ELR (cell line): ENCODE measurements at places on chromosomes 12 and 14.

- peak; percentile 44 for DNase-seq
These were observed 137.8 kb downstream of the TTC7B start for GRCh38 chr14:90678420-90678819.

- DNase-seq = no peak
These were observed 1.4 kb downstream of the VAMP1 start for GRCh38 chr12:6469092-6469491.

GRCh38 chr14:53409289-53409688 lies 256.2 kb upstream of the DDHD1 start:
- DNase-seq = no peak

DNA sequence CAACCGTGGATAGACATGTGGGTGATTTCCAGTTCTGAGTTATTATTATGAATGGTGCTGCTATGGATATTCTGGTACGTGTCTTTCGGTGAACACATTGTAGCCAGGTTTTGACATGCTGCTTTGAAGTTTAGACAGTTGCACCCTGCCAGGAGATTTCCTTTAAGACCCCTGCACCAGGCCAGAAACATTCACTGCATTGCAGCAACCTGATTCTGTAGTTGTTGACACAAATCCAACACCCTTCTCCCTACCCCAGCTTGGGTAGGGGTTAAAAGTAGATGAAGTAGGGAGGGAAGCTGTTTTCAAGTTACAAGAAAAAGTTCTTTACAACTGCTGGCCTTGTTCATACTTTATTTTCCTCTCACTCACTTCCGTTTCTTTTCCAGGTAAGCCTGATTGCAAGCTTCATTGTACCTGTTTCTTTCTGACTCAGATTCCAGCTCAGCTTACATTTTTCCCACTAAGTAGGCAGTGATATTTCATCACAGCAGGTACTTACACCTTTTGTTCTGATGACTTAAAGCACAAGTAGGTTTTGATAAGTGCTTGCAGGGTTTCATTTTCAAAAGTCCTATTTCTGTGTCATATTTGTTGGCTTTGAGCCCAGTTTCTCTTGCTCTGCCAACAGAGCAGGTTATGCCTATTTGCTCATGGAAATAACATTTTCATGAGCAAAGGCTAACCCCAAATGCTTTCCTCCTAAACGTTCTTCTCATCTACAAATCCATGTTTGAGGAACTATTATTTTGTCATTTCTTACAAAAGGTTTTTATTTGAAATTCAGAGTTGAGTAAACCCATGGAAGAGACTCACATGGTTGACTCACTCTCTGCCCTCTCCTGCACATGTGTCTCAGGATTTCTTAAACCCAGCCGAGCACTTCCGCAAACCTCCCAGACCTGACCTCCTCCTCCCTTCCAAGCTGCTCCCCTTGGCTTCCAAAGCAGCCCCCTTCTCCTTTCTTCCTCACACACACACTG lies 12.1 kb upstream of the LTA4H start:
- peak; percentile 72 for DNase-seq

GRCh38 chr12:75735853-75736252 lies 224.4 kb upstream of the KRR1 start:
- DNase-seq = no peak

- DNase-seq = peak; percentile 30
These were observed 67.6 kb downstream of the PLEKHA5 start for GRCh38 chr12:19196959-19197630.

DNA sequence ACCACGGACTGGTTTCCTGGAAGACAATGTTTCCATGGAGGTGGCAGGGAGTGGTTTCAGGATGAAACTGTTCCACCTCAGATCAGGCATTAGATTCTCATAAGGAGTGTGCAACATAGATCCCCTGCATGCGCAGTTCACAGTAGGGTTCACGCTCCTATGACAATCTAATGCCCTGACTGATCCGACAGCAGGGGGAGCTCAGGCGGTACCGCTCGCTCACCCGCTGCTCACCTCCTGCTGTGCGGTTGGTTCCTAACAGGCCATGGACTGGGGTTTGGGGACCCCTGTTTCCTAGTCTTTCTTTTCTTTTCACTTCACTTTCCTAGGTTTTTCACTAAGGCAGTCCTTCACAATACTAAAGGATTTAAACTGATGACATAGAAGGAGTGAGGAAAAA lies 39.6 kb downstream of the GUCY2C start:
- DNase-seq = no peak

GRCh38 chr12:6567112-6567670 lies 900 bp downstream of the NOP2 start:
- no peak for DNase-seq

- DNase-seq = no peak
These were observed 66.5 kb downstream of the ATP23 start for GRCh38 chr12:58007875-58008274.

DNA sequence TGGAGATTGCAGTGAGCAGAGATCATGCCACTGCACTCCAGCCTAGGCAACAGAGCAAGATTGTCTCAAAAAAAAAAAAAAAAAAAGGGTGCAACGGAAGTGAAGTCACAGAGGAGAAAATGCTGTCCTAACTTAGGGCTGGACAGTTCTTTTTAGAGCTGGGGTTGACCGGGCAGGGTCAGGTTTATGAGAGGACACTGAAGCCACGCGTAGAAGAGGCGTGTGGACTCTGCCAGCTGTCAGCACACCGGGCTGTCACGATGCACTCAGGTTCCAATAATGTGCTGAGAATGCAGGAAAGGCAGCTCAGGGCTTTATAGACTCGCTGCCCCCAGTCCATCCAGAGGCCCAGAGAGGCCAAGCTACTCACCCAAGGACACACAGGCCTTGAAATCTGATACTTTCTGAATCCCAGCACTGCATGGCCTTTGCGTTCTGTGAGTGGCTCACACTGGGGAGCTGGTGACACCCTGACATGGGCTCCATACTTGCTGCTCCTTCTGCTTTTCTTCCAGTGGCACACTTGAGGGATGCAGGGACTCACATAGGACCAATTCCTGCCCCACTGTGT lies 28.9 kb upstream of the SPPL3 start:
- DNase-seq = no peak

DNA sequence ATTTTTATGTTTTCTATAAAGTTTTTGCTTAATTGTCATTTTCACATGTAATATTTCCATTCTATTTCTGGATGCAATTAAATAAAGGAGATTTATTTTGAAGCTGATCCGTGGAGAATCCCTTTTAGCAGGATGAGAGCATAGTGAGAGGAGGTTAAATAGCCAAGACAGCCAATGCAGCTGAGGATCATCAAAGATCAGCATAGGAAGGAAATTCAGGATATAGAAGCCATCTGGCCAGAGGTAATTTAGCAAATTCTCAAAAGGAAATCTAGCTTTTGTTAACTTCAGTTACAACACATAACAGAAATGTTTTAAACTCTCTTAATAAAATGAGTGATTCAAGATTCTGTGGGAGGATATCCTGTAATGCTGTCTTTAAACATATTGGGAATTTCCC lies 122.8 kb upstream of the PDE3A start:
- DNase-seq = no peak

GRCh38 chr14:74480046-74480445 lies 13.1 kb downstream of the NPC2 start:
- DNase-seq = no peak

DNA sequence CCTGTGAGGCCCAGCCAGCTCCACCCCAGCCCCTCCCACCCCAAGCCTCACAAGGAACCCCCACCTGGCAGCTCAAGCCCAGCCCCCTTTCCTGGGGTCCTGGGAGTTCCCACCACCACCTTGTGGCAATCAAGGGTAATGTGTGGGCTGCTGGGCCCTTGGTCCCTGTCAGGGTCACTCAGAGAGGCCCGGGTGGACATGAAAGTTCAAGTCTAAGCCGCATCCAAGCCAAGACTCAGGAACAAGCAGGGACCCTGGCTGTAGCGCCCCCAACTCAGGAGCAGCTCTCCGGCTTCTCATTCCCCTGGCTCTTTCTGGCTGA lies 106.4 kb upstream of the C14orf180 start:
- DNase-seq = no peak

DNA sequence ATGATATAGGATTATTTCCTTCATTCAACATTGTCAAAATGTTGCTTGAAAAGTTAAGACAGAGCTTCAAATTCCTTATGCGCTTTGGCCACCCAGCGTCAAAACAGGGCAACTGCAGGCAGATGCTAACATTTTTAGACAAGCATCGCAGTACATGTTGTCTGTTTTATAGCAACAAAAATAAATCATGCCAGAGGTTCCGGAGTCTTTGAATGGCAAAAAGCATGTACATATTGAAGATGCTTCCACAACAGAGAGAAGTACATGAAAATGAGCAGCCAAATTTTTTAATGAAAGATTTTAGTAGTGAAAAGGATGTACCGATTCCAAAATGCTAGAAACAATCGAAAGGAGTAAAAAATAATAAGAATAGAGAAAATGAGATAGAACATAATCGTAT lies 49.8 kb upstream of the USP15 start:
- DNase-seq = peak; percentile 60

DNA sequence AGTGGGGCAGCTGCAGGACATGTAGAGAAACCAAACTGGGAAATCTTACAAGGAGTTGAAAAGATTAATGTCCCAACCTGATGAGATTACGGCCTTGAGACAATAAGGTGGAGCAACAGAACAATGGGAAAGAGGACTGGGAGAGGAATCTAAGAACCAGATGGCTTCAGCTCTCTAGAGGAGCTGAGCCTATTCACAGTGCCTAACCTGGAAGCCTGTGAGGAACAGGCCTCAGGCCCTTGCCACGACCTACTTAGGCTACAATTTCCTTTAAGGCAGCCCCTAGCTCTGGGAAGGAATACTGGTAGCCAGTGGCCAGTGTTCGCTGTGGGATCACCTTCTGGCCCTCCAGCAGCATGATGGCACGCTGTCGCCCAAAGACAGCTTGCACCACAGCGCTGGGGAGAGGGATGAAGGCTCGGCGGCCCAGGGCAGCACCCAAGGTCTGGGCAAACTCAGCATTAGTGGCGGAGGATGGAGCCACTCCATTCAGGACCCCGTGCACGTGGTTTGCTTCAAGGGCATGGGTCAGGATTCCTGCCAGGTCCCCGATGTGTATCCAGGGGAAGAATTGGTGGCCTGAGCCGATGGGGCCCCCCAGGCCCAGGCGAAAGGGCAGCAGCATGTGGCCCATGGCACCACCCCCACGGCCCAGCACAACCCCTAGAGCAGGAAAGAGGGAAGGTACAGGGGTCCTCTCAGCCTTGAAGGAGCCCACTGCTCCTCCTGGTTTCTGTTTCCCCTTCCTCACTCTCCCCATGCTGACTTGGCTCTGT lies 2.6 kb downstream of the SDR39U1 start:
- DNase-seq = no peak

DNA sequence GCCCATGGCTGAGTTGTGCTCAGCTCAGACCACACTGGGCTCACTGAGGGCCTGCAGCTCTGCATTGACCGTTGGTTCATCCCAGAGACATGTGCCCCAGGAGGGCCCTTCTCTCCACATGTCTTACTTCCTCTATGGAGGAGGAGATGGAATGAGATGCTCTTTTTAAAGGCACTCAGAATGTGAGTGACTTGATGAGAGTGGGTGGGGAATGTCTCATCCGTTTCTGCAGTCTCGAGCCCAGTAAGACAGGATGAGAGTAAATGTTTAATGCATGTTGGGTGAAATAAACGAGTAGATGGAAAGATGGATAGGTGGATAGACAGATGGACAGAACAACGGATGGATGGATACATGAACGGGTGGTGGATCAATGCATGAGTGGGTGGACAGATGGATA lies 68.8 kb upstream of the NOS1 start:
- no peak for DNase-seq

GRCh38 chr12:26088998-26089397 lies 35.8 kb downstream of the BHLHE41 start:
- no peak for DNase-seq

DNA sequence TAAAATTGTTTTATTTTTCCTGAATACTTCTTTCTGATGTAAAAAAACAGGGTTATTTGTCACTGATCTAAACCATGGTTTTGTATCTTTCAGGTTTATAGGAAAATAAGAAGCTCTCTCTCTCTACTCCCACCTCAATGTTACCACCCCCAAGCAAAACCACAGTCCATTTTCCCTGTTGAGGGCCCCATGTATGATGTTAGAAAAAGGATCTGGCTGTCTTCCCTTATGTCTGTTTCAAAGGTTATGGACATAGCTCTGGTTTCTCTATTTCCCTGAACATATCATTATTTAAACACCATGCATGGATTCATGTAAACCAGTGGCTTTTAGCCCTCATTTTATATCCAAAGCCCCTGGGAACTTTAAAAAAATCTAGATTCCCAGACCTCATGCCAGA lies 649.0 kb upstream of the TBX3 start:
- DNase-seq = no peak

GRCh38 chr14:75434138-75434889 lies 6.5 kb downstream of the JDP2 start:
- no peak for DNase-seq

DNA sequence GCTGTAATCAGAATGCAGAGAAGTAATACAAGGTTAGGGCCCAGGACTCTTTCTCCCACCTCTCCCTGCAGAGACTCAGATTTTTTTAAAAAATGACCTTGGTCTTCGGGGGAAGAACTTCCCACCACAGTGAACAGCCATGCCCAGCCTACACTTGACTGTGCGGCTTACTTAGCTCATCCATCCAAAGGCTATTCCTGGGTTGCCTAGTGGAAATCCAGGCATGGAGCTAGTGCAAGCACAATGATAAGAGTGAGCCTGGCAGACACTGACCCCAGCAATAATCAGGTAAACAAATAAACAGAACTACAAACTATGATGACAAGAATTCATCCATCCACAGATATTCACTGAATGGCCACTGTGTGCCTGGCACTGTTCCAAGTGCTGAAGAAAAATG lies 14.7 kb downstream of the SERPINA5 start:
- DNase-seq = no peak

- peak; percentile 72 for DNase-seq
These were observed 10.1 kb upstream of the SLC6A15 start for GRCh38 chr12:84922693-84923092.

DNA sequence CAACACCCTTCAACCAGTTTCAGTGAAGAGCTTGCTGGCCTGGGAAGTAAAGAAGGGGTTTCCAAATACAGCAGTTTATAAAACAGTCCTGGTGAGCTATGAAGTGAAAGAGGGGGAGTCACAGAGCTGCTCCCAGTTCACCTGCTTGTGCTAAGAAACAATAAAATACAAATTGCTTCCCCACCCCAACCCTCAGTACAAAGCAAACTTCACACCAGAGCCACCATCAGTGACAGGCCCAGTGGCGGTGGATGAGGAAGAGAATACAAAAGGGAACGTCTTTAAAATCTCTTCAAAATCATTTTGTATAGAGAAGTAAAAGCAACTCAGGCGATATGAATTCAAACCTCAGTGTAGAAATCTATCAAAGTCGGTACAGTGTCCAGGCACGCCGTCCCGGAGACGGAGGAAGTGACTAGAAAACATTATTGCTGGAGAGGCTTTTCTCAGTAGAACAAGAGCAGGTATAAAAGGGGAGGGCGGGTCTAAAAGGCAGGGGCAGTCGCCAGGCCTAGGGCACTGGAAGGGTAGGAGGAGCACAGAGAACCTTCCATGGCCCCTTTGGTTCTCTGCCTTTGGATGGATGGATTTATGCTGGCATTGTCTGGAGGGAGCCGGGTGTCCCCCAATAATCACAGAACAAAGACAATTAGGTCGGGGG lies 10.5 kb upstream of the RPLP0 start:
- no peak for DNase-seq

- peak; percentile 88 for DNase-seq
These were observed 111.1 kb upstream of the PLEKHA5 start for GRCh38 chr12:19018302-19018970.
